HFFc6 (cell line): ENCODE measurements at places on chromosomes 2 and 18. TPM values are rescaled to one million over a fixed set of nuclear protein-coding genes. Genes with fewer than 3 reads are reported as not detected.
A peak's percentile ranks its signal among the peaks of the same experiment; 100 is the strongest.

DNA sequence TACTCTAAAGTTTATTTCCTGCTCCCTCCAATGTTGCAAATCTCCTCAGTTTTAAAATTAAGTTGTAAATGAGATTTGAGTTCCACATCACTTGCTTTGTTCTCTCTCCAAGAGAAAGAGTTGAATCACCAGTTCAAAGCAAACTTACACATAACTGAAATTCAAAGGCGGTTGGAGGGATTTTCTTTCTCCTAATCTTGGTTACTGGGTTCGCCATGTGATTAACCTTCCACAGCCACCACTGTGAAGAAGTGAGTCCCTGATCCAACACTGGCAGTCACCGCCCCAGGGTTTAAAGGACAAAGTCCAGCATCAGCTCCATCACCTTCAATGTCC is 247.1 kb downstream of the MYCN start:
- peaks cover 2% of the 10 kb centered on the region for H3K27me3 ChIP-seq
- DNase-seq = no peak
- no peaks in the 10 kb centered on the region for H3K4me1 ChIP-seq
- H3K27ac ChIP-seq = no peak overlapping the region
- H3K4me3 ChIP-seq = no peak overlapping the region

- no peak overlapping the region for H3K27ac ChIP-seq
- H3K4me1 ChIP-seq = no peaks in the 10 kb centered on the region
- no peaks in the 10 kb centered on the region for H3K27me3 ChIP-seq
- DNase-seq = no peak
These were observed 95.2 kb downstream of the CAMKMT start for GRCh38 chr2:44456946-44457345.

Gene CNPPD1
- total RNA-seq = 34.9 to 44.7 TPM (median 40.6 TPM) in 3 replicates

DNA sequence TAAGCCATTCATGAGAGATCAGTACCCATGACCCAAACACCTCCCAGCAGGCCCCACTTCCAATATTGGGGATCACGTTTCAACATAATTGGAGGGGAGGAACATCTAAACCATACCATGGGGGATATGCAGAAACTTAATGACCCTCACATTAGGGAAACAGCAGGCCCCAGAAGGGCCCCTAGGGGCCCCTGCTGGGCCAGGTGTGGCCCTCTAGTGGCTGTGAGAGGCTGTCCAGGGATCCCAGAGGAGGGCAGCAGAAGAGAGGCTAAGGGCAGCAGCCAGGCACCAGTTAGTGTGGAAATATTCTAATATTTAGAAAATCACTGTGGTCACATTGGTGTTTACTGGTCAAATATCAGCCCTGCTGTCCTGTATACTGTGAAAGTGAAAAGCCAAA is 49.3 kb upstream of the ANKRD44 start:
- no peaks in the 10 kb centered on the region for H3K36me3 ChIP-seq
- H3K4me3 ChIP-seq = no peak overlapping the region
- H3K27me3 ChIP-seq = no peaks in the 10 kb centered on the region
- H3K27ac ChIP-seq = no peak overlapping the region

DNA sequence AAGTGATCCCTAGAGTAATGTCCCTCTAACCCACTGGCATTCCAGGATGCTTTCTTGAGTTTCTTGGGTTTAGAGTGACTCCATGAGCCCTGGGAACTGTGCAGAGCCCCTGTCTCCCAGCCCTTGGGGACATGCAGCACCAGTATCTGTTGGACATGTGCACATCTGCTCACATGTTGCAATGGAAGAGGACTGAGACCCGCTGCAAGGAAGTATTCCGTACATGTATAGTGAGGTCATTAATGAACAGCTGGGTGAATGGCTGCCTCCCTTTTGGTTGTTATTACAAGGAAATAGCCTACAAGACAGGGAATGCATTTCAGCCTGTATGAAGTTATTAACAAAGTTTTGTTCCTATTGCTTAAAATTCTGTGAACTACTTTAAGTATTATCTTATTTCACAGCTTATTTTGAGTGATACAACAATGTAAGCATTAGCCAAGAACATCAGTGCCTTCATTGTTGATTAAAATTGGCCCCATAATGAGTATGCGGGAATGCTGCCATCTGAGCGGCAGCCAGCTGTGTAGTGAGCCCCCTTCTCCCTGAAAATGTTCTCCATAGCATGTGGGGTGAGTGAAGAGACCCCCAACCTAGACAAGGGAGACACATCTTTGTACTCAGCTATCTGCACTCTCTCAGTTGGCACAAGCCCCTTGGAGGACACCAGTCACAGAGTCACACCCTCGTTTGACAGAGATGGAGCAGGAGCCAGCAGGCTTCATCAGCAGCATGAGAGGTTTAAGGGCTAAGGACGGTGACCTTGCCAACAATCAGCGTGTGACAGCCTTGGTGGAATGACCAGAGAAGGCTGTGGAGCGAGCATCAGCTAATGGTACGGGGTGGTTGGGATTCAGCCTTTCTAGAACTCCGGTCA is 87.4 kb downstream of the FAM210A start:
- no peak overlapping the region for H3K27ac ChIP-seq
- H3K4me1 ChIP-seq = no peaks in the 10 kb centered on the region
- DNase-seq = no peak
- H3K4me3 ChIP-seq = no peak overlapping the region
- peaks cover 5% of the 10 kb centered on the region for H3K36me3 ChIP-seq

DNA sequence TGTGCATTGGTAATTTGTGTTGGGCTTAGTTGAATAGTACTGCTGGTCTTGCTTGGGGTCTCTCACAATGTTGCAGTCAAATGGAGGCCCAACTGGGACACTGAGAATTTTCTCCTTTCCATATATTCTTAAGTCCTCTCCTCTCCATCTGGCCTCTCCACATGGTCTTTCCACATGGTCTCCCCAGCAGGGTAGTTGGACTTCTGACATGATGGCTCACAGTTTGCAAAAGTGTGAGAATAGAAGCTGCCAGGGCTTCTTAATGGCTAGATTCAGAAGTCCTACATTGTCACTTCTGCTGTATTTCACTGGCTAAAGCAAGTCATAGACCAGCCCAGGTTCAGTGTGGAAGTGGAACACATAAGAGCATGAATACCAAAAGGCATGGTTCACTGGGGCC is 318.5 kb upstream of the TNP1 start:
- no peaks in the 10 kb centered on the region for H3K4me1 ChIP-seq
- no peak overlapping the region for H3K4me3 ChIP-seq
- H3K27me3 ChIP-seq = no peaks in the 10 kb centered on the region
- no peak for DNase-seq

DNA sequence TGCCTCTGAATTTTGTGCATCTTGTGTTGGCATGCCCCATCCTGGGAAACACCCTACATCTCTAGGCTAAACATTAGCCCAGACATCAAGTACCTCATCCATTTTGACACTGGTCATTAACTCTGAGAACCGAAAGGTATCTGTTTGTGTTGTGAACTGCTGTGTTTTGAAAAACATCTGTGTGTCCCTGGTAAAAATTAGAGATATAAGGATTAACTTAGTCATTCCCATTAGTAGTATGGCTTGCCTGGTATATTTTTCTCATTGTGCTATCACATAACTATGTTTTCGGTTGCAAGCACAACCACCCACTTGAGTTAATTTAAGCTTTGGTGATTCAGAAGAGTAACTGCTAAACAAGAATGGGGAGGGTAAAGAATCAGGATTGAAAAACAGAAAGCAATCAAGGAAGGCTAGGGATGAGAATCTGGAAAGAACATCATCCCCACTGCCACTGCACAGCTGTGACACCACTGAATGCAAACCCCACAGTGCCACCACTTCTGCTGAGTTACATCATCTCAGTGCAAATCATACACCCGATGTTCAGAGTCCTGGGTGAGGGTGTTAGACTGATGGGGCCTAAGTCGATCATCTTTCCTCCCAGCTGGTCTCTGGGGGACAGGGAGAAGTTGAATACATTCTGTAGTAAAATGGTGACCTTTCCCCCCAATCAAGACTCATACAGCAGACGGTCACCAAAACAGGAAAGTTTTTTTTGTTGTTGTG is 234.0 kb downstream of the EPHA4 start:
- no peaks in the 10 kb centered on the region; the same call in 1 of the 2 replicates for H3K4me1 ChIP-seq
- no peak overlapping the region for H3K27ac ChIP-seq
- peaks cover 2% of the 10 kb centered on the region; the same call in 1 of the 2 replicates for H3K27me3 ChIP-seq
- no peaks in the 10 kb centered on the region for H3K36me3 ChIP-seq
- no peak for DNase-seq

DNA sequence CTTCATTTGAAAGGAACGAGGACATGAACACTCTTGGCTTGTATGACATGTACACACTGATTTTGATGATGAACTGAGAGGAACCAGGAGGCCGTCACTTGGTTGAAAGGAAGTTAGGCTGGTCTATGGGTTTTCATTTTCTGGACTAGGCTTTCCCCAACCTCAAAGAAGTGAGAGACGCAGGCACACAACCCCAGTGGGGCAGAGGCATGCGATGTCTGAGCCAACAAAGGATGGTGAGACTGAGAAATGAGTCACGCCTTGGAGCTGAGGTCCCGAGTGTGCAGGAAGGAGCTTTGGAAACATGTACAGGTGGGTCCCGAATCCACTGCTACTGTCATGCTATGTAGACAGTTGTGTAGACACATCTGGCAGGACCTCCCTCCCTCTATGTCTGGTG is 24.1 kb downstream of the SIGLEC15 start:
- peaks cover 36% of the 10 kb centered on the region for H3K36me3 ChIP-seq
- no peak overlapping the region for H3K4me3 ChIP-seq
- no peak for DNase-seq
- H3K27me3 ChIP-seq = peaks cover 4% of the 10 kb centered on the region; the same call in 1 of the 2 replicates

DNA sequence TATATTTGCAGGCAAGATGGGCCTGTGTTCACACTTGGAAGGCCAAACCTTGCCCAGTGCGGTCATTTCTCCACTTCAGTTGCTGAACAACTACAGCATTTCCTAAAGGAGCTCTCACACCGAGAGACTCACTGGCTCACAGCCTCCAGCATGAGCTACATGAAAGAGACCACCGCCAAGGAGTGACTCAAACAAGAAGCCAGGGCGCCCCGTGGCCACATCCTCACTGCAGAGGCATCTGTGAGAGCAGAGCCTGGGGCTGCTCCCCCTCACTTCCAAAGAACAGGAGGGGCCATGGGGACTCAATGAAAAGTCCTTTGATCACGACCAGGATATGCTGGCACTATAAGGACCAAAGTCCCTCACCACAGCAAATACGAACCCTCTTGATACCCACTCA is 50.0 kb downstream of the TMEM163 start:
- H3K27me3 ChIP-seq = peaks cover 37% of the 10 kb centered on the region
- no peaks in the 10 kb centered on the region for H3K4me1 ChIP-seq
- no peak overlapping the region for H3K4me3 ChIP-seq
- H3K36me3 ChIP-seq = no peaks in the 10 kb centered on the region

Gene AGXT
- total RNA-seq = not detected in 3 replicates

DNA sequence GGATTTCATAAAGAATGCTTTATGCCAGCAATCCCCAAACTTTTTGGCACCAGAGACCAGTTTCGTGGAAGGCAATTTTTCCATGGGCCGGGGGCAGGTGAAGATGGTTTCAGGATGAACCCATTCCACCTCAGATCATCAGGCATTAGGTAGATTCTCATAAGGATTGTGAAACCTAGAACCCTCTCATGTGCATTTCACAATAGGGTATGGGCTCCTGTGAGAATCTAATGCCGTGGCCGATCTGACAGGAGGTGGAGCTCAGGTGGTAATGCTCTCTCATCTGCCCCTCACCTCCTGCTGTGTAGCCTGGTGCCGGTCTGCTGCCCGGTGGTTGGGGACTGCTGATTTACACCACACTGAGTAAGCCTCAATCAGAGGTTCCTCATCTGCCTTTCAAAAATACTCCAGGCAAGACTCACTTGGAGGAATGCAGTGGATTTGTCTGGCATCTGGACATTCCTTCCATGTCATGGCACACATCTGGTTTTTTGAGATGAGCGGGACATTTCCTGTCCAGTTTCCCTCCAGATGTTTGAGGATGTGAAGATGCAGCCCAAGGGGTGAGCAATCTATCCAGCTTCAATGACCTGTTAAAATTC is 185.8 kb downstream of the VAPA start:
- no peak overlapping the region for H3K4me3 ChIP-seq
- no peaks in the 10 kb centered on the region for H3K36me3 ChIP-seq
- DNase-seq = peak; percentile 5
- H3K27ac ChIP-seq = no peak overlapping the region
- H3K4me1 ChIP-seq = peaks cover 24% of the 10 kb centered on the region; the same call in 1 of the 2 replicates
- H3K27me3 ChIP-seq = peaks cover 18% of the 10 kb centered on the region

Gene CBLN2
- total RNA-seq = not detected in 2 replicates

GRCh38 chr2:46177461-46178089 is 119.6 kb upstream of the EPAS1 start:
- H3K36me3 ChIP-seq = peaks cover 12% of the 10 kb centered on the region
- H3K27ac ChIP-seq = peak overlapping the region; percentile 45
- H3K27me3 ChIP-seq = peaks cover 2% of the 10 kb centered on the region
- no peak for DNase-seq

DNA sequence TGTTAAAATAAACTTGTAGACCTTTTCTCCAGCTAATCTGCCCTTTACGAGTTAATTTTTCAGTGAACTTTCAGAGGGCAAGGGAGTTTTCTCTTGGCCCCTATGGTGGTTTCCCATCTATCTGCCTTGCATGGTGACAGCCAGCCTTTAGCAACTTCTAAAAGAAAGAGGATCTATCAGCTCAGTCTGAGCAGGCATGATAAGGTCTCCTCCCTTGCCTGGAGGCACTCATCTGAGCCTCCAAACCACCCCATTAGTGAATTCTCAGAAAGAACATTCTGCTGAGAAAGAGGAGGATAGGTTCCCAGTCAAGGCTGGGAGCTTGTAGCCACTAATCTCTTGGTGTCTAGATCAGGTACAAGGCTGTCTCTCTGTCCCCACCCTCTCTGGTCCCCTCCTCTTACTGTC is 10.7 kb upstream of the GYPC start:
- H3K4me1 ChIP-seq = no peaks in the 10 kb centered on the region
- no peak overlapping the region for H3K4me3 ChIP-seq
- no peak for DNase-seq
- peaks cover 14% of the 10 kb centered on the region for H3K27me3 ChIP-seq
- no peak overlapping the region for H3K27ac ChIP-seq
- H3K36me3 ChIP-seq = no peaks in the 10 kb centered on the region

GRCh38 chr18:13894531-13894930 is 20.8 kb downstream of the MC2R start:
- DNase-seq = no peak
- no peaks in the 10 kb centered on the region for H3K4me1 ChIP-seq
- H3K27me3 ChIP-seq = no peaks in the 10 kb centered on the region
- H3K27ac ChIP-seq = no peak overlapping the region
- H3K4me3 ChIP-seq = no peak overlapping the region
- peaks cover 4% of the 10 kb centered on the region; the same call in 1 of the 2 replicates for H3K36me3 ChIP-seq

DNA sequence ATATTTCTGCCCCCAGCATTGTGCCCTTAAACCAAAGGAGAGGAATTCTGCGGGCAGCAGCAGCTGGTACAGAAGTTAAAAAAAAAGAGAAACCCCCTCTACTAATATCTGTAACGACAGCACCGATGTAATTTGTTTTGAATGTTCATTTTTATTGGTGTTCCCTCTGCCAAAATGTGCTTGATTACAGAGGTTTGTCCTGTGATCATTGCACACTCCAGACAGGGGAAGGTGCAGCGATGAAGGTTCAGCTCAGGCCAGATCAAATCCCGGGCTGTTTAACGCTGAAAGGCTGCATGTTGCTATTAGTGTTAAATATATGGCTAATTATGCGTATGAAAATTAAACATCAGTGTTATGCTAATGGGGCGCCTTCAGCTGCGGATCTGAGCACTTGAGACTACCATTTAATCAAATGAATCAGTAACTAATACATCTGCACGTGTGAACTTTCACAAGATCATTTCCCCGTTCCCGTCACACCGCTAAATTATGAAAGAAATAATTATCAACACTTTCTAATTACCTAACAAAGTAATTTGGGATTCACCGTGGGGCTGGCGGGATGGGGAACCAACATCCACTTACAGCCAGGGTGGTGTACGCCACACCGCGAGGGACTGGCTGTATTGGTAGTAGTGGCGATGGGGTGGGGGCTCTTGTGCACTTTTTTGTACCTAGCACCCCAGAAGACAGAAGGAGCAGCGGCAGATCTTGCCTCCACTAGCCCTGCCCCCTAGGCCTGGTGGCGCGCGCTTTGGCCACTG is 1.5 kb upstream of the DLX1 start:
- peak overlapping the region; percentile 99 for H3K27ac ChIP-seq
- H3K4me1 ChIP-seq = peaks cover 69% of the 10 kb centered on the region
- H3K27me3 ChIP-seq = peaks cover 52% of the 10 kb centered on the region
